ENCODE measurements at places on chromosomes 1 and 21.

DNA sequence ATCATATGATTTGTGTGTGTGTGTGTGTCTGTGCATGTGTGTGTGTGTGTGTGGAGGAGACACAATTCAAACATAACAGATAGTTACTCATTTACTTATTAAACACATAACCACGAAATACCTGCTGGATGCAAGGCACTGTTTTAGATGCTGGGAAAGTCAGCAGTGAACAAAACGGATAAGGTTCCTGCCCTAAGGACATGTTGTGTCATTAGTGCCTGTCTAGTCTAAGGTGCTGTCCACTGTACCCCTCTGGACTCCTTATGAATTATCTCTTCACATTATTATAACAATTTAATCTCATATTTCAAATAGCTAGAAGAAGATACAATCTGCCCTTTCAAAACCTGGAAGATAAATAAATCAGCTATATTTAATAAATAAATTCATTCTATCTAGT is 162.4 kb downstream of the PLPPR5 start:
- H3K36me3 ChIP-seq: no peaks in the 10 kb centered on the region
- H3K4me3 ChIP-seq: no peak overlapping the region
- H3K4me1 ChIP-seq: peaks cover 14% of the 10 kb centered on the region
- DNase-seq: no peak
- no peak overlapping the region for H3K27ac ChIP-seq

GRCh38 chr1:22962558-22962957 is 10.1 kb downstream of the LACTBL1 start:
- no peak overlapping the region for H3K27ac ChIP-seq
- H3K4me3 ChIP-seq: no peak overlapping the region
- no peak for DNase-seq
- H3K4me1 ChIP-seq: no peaks in the 10 kb centered on the region
- H3K27me3 ChIP-seq: peaks cover 6% of the 10 kb centered on the region

- no peaks in the 10 kb centered on the region for H3K27me3 ChIP-seq
- no peaks in the 10 kb centered on the region for H3K36me3 ChIP-seq
- no peak overlapping the region for H3K4me3 ChIP-seq
- no peak overlapping the region for H3K27ac ChIP-seq
- DNase-seq: no peak
- H3K4me1 ChIP-seq: no peaks in the 10 kb centered on the region
These were observed 280.3 kb downstream of the OMA1 start for GRCh38 chr1:58266242-58266641.

GRCh38 chr1:107318932-107319331 is 178.1 kb downstream of the NTNG1 start:
- H3K36me3 ChIP-seq: no peaks in the 10 kb centered on the region
- DNase-seq: no peak
- H3K4me1 ChIP-seq: no peaks in the 10 kb centered on the region
- H3K27ac ChIP-seq: no peak overlapping the region
- no peaks in the 10 kb centered on the region for H3K27me3 ChIP-seq

GRCh38 chr1:81032374-81032773 is 768.4 kb upstream of the ADGRL2 start:
- no peaks in the 10 kb centered on the region for H3K4me1 ChIP-seq
- no peak for DNase-seq
- no peaks in the 10 kb centered on the region for H3K36me3 ChIP-seq
- no peaks in the 10 kb centered on the region for H3K27me3 ChIP-seq
- H3K4me3 ChIP-seq: no peak overlapping the region

DNA sequence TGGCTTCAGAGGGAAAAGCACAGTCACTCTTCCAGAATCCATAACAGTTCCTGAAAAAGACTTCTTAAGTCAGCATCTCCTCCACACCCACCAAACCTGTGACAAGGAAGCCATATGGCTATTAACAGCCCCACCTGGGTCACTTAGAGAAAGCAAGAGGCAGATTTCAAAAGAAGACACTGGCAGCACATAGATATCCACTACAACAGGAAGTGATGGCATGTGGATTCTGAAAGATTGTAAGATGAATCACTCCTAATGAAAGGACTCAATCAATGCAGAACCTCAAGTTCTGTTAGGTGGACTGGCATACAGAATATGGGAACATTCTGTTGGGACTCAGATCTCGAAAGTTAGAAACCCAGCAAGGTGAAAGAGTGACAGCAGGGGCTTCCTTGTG is 365.9 kb downstream of the TGFB2 start:
- H3K27me3 ChIP-seq: no peaks in the 10 kb centered on the region
- no peaks in the 10 kb centered on the region for H3K36me3 ChIP-seq
- H3K4me3 ChIP-seq: no peak overlapping the region
- no peaks in the 10 kb centered on the region for H3K4me1 ChIP-seq
- H3K27ac ChIP-seq: no peak overlapping the region

DNA sequence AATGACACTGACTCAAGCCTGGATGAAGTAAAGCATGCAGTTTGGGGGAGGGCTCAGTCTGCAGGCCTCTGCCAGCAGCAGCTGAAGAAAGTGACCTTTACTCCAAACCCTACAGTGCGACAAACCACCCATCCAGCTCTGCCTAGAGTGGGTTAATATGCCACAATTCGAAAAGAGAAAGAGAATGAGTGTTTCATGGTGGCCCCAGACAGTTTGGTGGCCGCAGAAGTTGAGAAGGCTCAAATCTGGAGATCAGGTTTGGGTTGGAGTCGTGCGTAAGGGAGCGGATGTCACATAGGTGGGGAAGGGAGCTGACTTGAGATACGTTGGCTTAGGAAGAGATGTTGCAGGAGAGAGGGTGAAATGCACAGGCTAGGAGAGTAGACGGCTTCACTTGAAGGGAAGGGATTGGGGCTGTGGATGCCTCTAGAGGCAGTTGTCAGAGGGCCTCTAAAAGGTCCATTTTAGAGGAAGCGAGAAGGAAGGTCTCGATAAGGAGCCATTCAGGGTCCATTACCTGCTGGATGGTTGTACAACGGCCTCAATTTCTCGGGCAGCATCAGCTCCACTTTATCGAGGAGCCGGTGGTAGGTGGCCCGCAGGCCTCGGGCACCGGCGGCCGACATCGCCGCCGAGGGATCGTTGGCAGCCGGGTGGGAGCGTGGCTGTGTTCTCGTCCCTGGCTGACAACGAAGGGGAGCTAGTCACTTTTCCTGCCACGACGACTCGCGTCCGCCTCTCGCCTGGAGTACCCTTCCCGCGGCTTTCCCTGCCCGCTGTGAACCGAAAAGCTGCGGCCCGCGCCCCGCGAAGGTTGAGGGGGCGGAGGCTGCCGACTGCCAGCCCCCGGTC is 1.0 kb upstream of the DCAF6 start:
- peak; percentile 68 for DNase-seq
- H3K27me3 ChIP-seq: no peaks in the 10 kb centered on the region
- peaks cover 8% of the 10 kb centered on the region for H3K36me3 ChIP-seq
- H3K4me1 ChIP-seq: peaks cover 35% of the 10 kb centered on the region
- peak overlapping the region; percentile 91 for H3K4me3 ChIP-seq

Measured in activated CD4-positive, alpha-beta memory T cell treated with anti-CD3 and anti-CD28 coated beads for 36 hours (primary cell).